ENCODE measurements at places on chromosomes 5 and 9.
A peak's percentile ranks its signal among the peaks of the same experiment; 100 is the strongest.

DNA sequence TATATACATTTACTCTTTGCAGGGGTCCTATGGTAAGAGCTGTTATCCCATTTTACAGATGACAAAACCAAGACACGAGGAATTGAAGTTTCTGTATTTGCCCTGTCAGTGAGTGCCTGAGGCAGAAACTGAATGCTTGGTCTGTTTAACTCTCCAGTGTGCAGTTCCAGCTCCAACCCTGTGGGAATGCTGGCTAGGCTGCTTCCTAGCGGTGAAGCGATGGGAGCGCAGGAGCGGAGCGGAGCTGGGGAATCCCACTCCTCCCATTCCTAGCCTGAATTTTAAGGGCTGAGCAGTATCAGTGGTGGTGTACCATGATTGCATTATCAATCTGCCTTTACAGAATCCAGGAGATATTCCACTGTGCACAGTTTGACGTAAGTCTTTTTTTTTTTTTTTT, 202.3 kb downstream of the LRRC70 start:
- DNase-seq = no peak

DNA sequence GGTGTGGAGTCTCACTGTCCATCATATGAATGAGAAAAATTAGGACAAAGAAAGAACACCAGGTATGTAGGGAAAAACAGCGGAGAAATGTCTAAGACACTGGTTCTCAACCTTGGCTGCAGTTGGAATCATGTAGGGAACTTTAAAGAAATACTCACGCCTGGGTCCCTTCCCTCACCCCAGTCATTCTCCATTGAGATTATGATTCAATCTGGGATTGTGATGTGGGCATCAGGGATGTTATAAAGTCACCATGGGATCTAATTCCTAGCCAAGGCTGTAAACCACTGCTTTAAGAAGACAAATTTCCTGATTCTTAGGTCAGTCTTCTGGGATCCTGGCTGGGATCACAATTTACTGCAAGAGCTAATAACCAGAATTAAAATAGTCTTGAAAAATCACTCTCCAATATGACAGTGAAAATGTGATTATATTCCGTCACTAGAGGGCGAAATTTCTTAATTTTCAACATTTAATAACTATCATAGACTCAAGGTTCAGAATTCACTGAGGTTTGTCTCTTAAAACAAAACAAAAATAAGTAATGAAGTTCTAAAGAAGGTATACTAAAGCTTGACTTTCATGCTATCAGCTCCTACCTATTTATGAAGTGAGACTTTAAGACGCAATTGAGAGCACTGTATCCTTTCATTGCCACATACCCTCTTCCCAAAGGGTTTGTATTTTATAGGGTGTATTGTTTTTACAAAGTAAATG, 60.5 kb downstream of the GLDC start:
- peak; percentile 15 for DNase-seq

GRCh38 chr5:152237531-152237930, 167.5 kb downstream of the NMUR2 start:
- DNase-seq = no peak

- no peak for DNase-seq
These were observed 232.2 kb downstream of the SYK start for GRCh38 chr9:91033797-91034196.

GRCh38 chr5:149356391-149356790, 1.5 kb upstream of the PCYOX1L start:
- DNase-seq = no peak

DNA sequence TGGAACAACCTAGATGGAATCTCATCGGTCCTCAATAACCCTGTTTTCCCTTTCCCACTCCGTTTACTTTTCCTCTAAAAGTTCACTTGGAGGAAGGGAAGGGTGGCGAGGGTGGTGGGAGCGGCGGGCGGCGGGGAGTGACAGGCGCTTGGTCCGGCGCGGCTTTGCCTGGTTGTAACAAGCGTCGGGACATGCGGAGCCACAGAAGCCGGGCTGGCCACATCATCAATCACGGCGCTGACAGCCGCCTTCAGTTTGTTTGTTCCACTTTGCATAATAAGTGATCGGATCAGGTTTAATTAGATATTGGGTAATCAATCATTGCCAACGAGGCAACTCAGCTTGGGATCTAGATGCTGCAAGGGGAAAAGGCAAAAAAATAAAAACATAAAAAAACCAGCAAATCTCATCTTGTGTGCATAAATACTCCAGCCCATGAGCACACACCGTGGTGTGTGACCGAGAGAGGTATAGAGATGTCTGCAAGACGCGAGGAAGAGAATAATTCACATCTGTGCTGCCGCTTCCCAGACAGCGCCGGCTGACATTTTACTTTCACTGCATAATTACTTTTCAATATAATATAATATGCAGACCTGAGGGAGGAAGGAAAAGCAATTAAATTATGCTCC, 396.2 kb upstream of the IRX4 start:
- no peak for DNase-seq

- no peak for DNase-seq
These were observed 161.9 kb upstream of the HMHB1 start for GRCh38 chr5:143649937-143650621.

DNA sequence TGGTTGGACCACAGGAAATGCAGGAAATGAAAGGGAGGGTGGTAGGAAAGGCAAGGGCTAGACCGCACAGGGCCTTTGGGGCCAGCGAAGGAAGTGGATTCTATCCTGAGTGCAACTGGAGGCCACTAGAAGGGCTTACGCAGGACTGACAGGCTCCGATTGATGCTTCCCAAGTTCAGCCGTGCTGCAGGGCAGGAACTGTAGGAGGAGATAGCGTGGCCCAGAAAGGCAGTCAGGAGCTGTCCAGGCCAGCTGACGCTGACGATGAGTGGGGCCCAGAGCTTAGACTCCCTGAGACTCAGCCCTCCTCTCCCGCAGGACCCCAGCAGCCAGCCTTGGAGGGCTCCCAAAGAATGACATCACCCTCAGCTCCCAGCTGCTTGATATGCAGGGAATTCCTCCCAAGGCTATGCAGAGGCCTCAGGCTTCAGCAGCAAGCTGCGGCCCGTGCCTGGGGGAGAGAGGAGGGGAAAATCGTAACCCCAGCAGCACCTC, 48.8 kb downstream of the KCNIP1 start:
- DNase-seq = peak; percentile 91

DNA sequence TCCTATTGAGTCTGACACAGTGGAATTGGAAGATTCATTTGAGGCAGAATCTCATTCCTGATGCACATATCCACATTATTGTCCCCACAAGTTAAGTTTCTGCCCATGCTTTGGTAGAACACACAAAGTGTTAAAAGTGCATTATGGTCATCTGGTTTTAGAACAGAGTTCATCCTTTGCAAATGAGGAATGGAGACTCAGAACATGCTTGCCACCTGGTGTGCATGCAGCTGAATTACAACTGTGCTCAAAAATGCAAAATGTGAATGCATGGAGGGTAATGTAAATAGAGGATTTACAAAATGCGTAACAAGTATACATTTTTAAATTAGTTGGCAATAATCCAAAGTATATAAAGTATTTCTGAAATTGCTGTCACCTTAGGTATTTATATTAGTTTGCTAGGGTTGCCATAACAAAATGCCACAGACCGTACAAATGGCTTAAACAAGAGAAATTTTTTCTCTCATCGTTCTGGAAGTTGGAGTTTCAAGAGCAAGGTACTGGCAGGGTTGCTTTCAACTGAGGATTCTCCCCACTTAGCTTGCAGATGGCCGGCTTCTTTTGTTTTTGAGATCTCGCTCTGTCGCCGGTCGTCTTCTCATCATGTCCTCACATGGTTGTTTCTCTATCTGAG, 671.1 kb downstream of the TAF11L14 start:
- DNase-seq = peak; percentile 15

GRCh38 chr5:158755986-158756385, 343.7 kb downstream of the EBF1 start:
- DNase-seq = peak; percentile 74

GRCh38 chr5:99706160-99706559, 777.4 kb upstream of the CHD1 start:
- no peak for DNase-seq

GRCh38 chr9:128863647-128864046, 18.1 kb downstream of the KYAT1 start:
- DNase-seq = peak; percentile 38

GRCh38 chr5:160660132-160660531, 191.9 kb downstream of the ATP10B start:
- DNase-seq = no peak
